ENCODE measurements at places on chromosomes 1 and 21.
A peak's percentile ranks its signal among the peaks of the same experiment; 100 is the strongest.

DNA sequence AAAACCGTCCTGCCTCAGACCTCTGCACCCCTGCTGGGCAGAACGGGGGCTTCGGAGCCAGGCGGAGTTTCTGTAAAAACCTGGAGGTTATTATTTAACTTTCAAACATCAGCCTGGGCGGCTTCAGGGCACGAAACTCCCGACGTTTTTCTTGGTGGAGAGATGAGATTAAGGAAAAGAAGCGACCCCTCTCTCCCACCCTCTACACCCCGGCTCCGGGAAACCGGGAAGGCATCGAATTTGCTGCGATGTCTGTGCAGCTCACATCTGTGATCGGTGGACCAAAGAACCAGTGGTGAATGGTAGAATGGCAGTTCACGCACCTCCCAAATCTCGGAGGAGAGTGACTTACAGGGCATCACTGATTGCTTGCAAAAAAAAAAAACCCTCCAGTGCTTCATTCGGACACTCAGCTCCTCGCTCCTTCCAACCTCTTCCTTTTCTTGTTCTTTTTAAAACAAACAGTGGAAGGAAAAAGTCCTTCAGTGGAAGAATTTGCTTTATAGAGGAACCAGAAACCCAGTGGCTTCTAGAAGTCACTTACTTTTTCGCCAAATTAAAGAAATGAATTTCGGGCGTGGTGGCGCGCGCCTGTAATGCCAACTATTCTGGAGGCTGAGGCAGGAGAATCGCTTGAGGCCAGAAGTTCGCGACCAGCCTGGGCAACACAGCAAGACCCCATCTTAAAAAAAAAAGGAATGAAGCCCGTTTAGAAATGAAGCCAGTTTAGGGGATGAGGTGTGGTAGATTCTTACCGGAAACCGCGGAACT is 884 bp downstream of the PHACTR4 start:
- DNase-seq = peak; percentile 7

GRCh38 chr1:110136911-110137310 is 13.4 kb upstream of the SLC6A17 start:
- DNase-seq = no peak

DNA sequence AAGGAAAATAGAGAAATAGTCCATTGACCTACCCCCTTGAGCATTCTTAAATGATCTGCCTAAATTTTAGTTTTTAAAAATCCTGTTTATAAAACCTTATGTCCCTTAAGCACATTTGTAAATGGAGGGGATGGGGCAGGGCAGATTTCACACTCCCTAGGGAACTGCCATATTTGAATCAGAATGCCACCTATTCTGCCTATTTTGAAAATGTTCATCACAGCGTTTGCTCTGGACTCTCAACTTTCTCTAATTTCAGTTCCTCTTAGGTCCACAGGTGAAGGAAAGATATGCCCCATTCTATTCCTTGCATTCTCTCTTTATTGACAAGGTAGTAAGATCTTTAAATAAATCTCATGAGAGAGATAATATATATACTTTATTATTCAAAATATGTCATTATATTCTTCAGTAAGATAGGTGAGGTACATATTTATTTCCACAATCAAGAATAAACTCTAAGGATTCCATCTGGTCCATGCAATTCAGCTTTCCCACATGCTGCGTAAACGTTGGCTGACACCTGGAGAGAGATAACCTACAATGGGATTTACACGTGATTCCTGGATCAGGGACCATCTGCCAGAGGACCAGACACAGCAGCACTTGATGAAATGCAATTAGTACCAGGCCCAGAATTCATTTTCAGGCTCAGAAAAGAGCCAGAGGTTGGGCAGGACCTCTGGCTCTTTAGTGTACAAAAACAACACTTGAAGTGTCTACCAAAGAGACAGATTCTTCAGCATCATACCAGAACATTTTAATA is 1.2 kb upstream of the LPGAT1 start:
- no peak for DNase-seq

DNA sequence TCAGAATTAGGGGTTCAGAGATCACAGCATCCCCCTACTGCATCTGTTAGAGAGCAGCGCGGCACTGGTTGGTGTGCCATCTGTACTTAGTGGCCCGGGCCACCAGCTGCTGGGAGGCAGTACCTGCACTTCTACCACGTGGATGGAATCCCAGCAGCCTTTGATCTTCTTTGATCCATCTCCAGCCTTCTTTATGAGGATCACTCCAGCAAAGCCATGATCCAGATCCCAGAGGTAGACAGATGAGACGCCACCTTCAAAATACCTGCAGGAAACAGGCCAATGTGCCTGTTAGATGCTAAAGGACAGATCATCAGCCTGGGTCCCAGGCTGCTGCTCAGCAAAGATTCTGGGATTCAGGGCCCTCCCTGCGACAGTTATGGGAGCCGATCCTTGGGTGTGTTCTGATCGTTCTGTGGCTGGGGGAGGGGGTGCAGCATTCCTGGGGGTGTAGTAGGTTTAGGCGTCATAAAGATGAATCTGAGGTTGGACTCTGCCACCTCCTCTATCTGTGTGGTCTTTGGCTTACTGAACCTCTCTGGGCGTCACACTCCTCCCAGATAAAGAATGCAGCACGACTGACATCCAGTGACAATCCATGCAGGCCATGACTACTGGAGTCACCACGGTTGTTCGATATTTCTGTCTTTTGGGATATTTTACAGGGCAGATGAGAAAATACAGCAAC is 45.3 kb downstream of the SLC66A1 start:
- no peak for DNase-seq

DNA sequence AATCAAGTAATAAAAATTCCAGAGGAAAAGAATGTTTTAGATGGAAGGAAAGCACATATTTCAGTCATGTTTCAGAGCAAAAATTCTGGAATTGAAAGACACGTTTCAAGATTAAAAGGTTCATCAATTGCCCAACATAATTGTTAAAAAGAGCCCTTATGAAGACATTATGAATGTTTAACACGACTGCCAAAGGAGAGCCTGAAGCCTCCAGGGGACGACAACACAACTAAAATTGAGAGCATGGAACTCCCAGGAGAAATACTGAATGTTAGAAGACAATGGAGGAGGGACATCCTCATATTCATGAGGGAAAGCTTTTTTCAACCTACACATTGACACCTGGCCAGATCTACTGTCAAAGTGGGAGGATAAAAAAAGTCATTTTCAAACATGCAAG is 16.0 kb downstream of the OR2T11 start:
- DNase-seq = peak; percentile 23

All from activated gamma-delta T cell treated with Interleukin-2 at 50 U/mL for 16 hours (primary cell).